OCI-LY7 (cell line): ENCODE measurements at places on chromosomes 11 and 22.
A peak's percentile ranks its signal among the peaks of the same experiment; 100 is the strongest.

DNA sequence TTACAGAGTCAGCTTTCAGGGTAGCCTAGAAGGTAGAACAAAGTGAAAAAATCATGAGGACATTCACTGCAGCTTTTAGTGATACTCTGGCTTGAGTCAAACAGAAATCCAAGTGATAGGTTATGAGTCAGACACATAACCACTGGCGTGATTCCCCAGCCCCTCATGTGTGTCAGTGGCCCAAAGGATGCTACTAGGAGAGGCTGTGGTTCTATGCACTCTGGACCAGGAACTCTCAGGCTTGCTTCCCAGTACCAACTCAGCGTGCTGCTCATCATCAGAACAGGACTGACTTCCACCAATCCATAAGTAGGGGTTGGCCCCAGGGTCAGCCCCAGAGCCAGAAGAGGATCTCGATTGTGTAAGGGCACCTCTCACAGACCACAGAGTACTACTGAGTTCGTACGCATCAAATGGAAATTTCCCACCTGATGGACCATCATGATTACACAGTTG is 116.8 kb downstream of the MED15 start:
- DNase-seq = no peak

GRCh38 chr11:64120951-64121569 is 44.9 kb downstream of the MACROD1 start:
- DNase-seq = no peak

DNA sequence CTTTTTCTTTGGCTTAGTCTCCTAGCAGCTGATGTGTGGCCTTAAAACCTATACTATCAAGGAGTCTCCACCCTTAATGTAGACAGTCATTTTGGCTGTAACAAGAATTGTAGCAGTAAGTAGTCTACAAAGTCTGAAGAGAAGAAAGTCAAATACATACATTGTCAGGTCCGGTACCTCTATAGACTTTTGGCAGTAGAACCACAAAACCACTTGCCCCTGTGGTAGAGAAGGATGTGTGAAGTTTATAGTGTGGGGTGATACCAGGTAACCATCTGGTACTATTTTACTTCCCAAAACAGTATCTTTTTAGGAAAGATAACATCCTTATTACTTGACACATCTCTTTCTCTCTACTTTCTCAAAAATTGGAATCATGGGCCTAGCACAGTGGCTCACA is 15.1 kb downstream of the ATG13 start:
- DNase-seq = no peak

DNA sequence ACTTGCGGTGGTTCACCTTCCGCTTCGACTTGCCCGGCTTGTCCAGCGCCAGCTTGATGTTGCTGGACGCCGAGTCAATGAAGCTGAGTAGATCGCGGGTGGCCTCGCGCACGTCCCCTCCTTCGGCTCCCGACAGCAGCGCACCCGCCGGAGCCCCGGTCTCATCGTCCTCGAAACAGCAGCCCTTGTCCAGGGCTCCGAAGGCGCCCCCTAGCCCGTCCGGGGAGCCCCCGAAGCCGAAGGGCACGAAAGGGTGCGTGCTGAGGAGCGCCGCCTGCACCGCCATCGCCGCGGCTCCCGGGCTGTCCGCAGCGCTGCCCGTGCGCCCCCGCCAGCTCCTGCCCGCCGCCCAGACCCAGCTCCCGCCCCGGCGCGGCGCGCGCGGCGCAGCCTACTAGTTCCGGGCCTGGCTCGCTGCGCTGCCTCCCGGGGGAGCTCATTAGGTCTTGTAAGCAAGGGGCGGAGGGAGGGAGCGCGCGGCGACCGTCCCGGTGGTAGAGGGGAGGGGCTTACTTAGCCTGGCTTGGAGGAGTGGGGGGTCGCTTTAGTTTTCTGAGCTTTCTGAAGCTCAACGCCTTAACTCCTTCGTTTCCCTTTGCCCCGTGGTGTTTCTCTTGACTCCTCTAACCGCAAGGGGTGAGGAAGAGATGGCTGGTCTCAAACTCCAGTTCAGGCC is at the start of gene FAM181B:
Gene FAM181B (minus strand): TSS at position 421 of the 676 bp plus-strand sequence. CDS start 135 bp downstream, at position 286.
- no peak for DNase-seq

GRCh38 chr11:65506290-65506771 is 7.5 kb downstream of the MALAT1 start:
- no peak for DNase-seq

DNA sequence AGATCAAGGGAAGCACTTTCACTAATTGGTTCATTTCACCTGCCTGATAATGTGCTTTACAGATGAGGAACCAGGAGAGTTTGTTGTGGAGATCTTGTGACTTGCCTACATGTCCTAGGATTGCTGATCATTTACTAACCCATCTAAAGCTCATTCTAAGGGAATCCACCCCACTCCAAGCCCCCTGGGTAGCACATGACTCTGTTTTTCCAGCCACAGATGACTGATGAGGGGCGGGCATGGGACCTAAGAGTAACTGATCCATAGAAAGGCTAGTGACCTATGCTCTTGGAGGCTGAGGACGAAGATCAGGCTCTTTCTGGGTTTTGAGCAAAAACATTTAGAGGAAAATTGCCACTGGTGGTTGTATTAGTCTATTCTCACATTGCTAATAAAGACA is 378.1 kb downstream of the CADM1 start:
- no peak for DNase-seq

DNA sequence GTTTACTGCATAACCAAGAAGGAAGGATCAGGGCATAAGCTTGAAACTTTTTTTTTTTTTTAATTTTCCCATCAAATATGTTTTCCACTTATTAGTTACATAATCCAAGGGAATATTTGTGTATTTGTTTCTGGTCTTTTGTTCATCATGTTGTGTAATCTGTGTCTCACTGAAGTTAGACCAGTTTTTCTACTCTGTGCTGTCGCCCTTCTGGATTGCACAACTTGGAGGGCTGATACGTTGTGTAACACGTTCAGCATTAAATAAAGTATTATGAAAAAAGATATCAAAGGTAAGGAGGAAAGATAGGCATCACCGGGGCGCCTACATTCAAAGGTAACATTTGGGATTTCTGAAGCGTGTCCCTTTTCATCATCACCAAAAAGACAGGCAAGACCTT is 3.3 kb upstream of the E2F8 start:
- DNase-seq = no peak

DNA sequence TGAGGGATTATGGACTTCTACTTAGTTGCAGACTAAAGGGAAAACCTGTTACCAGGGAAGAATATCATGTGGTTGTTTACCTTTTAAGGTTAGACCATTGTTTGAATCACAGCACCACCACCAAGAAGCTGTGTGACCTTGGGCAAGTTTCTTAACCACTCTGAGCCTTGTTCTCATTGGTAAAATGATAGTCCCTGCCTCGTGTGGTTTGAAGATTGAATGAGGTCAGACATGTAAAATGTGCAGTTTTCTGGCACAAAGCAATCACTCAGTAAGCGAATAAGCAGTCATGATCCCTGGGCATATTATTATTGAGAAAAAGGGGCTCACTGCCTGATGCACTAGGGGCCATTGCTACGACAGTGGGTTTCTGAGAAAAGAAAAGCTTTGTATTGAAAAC is 28.3 kb downstream of the MOV10L1 start:
- no peak for DNase-seq

GRCh38 chr11:62445314-62445740 is 26.5 kb downstream of the SCGB1A1 start:
- DNase-seq = no peak

- no peak for DNase-seq
Observed at GRCh38 chr11:62883673-62884072, 3.0 kb downstream of the SLC3A2 start.

GRCh38 chr11:69434471-69434931 is 47.0 kb upstream of the LINC01488 start:
- no peak for DNase-seq

DNA sequence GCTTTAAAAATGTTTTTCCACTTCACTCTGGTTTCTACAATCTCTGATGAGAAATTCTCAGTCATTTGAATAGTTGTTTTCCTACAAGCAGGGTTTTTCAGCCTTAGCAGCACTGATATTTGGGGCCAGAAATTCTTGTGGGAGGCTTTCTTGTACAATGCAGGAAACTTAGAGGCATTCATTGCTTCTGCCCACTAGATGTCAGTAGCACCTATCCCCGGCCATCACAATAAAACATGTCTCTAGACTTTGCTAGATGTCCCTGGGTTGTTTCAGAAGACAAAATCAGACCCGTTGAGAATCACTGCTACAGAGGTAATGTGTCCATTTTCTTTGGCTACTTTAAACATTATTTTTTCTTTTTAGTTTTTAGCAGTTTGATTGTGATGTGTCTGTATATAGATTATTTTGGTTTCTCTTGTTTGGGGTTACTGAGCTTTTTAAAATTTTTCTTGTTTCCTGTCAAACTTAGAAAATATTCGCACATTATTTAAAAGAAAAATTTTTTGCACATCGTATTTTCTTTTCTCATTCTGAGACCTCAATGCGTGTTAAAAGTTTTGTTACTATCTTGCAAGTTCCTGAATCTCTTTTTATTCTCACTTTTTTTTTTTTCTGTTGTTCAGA is 60.8 kb upstream of the CCDC179 start:
- DNase-seq = peak; percentile 42

DNA sequence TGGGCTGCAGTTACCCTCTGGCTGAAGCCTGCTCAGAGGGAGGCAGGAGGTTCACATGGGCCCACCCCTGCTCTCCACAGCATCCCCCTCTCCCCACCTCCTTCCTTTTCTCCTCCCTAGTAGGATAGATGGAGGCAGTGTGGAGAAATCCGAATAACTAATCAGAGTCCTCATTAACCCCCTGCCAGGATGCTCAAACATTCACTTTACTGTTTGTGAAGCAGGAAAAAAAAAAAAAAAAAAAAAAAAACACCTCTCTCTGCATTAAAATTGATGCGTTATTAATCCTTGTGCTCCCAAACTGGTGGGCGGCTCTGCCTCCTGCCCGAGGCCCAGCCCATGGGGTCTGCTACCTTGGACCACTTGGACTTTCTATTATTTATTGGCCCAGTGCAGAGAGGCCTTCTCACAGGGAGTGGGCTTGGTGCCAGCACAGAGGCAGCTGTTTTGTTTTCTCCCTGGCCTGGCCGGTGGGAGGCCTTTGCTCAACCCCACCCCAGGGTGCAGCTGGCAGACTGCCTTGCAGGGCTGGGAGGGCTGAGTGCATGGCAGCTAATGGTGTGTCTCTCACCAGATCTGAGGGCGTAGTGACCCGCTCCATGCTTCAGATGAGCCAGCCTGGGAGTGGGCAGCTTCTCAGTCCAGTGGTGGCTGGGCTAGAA is 150.7 kb downstream of the PKNOX2 start:
- DNase-seq = no peak

DNA sequence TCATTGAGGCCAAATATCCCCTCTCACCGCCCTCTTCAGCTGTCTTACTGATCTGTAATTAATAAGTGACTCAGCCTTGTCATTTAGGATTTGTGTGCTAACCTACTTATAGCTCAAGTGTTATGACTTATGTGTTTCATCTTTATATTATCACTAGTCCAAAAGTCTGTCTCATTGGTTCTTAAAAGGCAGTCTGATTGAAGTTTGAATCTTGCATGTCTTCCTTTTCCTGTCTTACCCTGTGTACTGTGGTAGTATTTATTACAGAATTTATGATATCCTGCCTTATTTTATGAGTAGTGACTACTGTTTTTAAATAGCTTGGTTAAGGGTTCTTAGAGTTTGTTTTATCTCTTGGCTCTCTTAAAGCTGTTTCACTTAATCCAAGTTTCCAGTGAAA is 6.3 kb downstream of the DEPDC7 start:
- DNase-seq = no peak

DNA sequence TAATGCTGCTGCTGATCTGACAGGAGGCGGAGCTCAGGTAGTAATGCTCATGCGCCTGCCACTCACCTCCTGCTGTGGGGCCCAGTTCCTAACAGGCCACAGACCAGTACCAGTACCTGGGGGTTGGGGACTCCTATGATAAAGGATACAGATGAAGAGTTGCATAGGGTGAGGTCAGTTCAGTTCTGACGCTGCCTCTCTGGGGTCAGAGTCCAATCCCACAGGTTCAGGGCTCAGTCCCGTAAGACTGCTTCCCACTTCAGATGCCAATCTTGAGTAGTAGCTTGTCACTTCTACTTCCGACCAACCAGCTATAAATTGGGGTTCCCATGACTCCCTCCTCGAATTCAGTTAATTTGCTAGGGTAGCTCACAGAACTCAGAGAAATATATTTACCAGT is 8.6 kb downstream of the ASRGL1 start:
- DNase-seq = no peak

DNA sequence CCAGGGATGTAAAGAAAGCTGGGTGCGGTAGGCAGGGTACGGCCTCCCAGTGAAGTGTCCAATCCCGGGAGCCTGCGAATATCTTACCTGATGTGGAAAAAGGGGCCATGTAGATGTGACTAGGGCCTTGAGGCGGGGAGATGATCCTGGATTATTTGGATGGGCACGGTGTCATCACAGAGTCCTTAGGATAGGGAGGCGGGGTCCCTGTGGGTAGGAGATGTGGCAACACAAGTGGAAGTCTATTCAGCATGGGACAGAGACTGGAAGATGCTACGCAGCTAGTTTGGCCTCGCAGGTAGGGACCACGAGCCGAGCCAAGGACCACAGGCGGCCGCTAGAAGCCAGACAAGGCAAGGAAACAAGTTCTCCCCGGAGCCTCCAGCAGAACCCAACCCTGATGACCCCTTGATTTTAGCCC is 46.4 kb upstream of the SHANK2 start:
- DNase-seq = no peak

- no peak for DNase-seq
Observed at GRCh38 chr11:112057170-112057569, 16.6 kb downstream of the PIH1D2 start.

GRCh38 chr11:111512296-111513239 is at the start of gene BTG4:
Gene BTG4, minus strand, starts transcription at chr11:111512386. Its CDS starts 13,610 bp downstream, at chr11:111498776.
- no peak for DNase-seq

DNA sequence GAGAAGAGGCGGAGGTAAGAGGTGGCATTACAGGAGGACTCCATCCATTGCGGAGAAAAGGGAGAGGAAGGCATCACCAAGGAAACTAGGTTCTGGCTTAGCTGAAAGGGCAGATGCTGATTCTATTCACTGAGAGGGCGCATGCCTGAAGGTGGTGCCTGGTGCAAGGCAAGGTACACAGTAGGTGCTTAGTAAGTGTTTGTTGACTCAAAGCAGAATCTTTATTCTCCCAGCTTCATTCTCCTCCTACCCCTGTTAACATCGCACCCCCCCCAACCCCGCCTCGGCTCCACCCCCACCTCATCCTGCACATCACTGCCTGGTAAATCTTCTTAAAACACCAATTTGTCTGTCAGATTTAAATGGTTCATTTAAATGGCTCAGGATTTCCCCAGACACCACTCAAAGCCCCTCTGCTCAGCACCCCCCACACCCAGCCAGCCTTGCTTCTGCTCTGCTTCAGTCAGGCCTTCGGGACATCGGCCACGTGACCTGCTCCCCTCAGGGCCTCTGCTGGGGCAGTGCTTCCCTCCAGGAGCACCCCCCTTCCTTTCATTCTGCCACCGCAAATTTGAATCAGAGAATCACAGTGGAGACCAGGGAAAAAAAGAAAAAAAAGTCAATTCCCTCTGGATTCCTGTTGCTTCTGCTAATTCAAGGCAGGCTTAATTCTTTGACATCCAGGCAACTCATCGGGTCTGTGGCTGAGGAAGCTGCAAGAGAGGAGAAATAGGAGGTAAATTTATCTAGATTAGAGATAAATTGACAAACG is 17.8 kb upstream of the RCN1 start:
- no peak for DNase-seq
